WTC11 (cell line): ENCODE measurements at places on chromosomes 1 and 21. TPM values are rescaled to one million over a fixed set of nuclear protein-coding genes. Genes with fewer than 3 reads are reported as not detected.

PCP4 gene
- total RNA-seq, result 1.4 to 2.1 TPM (median 1.6 TPM) in 3 replicates

DNA sequence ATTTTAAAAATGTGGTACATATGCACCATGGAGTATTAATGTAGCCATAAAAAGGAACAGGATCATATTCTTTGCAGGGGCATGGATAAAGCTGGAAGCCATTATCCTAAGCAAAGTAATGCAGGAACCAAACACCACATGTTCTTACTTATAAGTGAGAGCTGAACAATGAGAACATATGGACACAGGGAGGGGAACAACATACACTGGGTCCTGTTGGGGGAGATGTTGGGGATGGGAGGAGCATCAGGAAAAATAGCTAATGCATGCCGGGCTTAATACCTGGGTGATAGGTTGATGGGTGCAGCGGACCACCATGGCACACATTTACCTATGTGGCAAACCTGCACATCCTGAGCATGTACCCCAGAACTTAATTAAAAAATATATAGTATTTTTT lies 352.5 kb upstream of the KAZN start:
- no peak overlapping the region for H3K4me3 ChIP-seq
- no peaks in the 10 kb centered on the region for H3K36me3 ChIP-seq
- H3K27ac ChIP-seq, result no peak overlapping the region
- H3K27me3 ChIP-seq, result no peaks in the 10 kb centered on the region

DNA sequence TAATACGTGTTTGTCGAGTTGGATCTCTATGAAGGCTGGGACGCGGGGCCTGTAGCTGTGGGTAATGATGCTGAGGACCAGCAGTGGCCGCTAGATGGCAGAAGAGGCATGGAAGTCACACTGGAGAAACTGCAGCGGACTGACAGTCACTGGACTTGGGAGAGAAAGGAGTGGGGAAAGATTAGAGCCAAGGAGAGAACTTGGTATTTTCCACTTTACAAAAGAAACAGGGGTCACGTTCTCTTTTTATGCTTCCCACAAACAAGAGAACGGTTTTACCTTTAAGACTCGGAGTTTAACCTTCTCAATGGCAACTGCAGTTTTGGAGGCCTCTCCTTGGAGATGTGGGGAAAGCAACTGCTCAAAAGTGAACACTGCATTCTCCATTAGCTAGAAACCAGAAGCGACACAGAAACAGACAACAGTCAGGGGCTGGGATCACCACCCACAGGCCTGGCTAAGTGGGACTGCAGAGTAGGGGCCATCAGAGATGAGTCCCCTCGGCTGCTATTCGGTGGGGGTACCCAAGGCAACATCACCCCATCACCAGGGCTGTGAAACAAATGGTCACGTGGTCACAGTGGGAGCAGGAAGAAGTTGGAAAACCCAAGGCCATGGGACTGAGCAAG lies 51.1 kb upstream of the EDEM3 start:
- H3K4me1 ChIP-seq, result peaks cover 3% of the 10 kb centered on the region; the same call in 1 of the 2 replicates
- peaks cover under 1% of the 10 kb centered on the region; the same call in 1 of the 2 replicates for H3K36me3 ChIP-seq
- DNase-seq, result peak; percentile 86
- H3K27me3 ChIP-seq, result no peaks in the 10 kb centered on the region
- H3K4me3 ChIP-seq, result no peak overlapping the region

ALPL gene
- 140 to 148 TPM (median 148 TPM) in 3 replicates for total RNA-seq

GRCh38 chr1:203722909-203723308 lies 42.1 kb upstream of the LAX1 start:
- H3K36me3 ChIP-seq, result peaks cover 27% of the 10 kb centered on the region
- H3K27me3 ChIP-seq, result no peaks in the 10 kb centered on the region

DNA sequence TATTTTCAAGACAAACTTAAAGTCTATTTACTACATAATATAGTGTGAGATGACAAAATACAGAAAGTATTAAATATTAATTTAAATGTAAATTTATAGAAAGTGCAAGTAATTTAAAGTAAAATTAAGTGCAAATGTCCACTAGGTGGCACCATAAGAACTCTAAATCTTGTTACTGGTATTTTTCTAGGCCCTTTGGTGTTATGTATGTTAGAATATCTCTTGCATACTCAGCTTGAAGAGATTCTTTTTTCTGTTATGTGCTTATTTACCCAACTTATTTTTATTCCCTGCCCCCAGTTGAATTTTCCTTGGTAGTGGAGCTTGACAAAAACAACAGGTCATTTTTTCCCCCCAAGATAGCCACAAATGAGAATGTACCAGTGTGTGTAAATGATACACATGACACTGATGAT lies 71.5 kb downstream of the RPS6KC1 start:
- no peak overlapping the region for H3K27ac ChIP-seq
- DNase-seq, result no peak
- no peak overlapping the region for H3K4me3 ChIP-seq
- H3K36me3 ChIP-seq, result peaks cover 3% of the 10 kb centered on the region; the same call in 1 of the 2 replicates
- H3K4me1 ChIP-seq, result no peaks in the 10 kb centered on the region
- no peaks in the 10 kb centered on the region for H3K27me3 ChIP-seq

C1orf87 gene
- 0.16 to 0.30 TPM (median 0.22 TPM) in 3 replicates for total RNA-seq

DNA sequence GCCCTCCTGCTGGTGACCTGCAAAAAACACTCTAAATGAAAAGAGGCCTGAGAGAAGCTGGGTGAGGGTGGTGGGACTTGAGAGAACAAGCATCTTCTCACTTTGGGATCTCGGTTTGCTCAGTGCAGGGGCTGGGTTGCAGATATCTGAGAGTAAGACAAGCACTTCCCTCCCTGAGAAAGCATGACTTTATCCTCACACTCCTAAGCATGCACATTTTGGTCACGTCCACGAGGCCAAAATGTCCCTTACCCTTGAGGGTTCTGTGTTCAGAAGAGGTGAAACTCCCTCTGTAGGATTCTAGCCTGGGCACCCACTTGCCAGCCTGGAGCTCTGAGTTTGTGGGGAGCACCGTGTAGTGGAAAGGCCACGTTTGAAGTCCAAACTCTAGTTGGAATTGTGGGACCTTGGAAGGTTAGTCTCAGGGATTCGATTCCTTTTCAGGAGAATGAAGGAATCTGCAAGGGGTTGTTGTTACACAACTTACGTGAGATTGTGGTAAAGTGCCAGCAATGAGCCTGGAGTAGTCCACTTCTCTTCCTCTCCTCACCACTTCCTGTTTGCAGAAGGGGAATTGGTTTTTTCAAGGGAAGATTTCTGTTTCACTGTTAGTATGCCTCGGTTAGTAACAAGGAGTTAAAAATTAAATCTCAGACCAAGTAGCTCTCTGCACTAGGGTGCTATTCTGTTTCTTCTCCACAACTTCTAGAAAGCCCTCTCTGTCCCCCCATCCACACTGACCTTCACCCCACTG lies 3.0 kb downstream of the FCAMR start:
- H3K27ac ChIP-seq, result no peak overlapping the region
- no peak for DNase-seq
- H3K4me3 ChIP-seq, result no peak overlapping the region
- H3K36me3 ChIP-seq, result no peaks in the 10 kb centered on the region
- no peaks in the 10 kb centered on the region for H3K4me1 ChIP-seq

DNA sequence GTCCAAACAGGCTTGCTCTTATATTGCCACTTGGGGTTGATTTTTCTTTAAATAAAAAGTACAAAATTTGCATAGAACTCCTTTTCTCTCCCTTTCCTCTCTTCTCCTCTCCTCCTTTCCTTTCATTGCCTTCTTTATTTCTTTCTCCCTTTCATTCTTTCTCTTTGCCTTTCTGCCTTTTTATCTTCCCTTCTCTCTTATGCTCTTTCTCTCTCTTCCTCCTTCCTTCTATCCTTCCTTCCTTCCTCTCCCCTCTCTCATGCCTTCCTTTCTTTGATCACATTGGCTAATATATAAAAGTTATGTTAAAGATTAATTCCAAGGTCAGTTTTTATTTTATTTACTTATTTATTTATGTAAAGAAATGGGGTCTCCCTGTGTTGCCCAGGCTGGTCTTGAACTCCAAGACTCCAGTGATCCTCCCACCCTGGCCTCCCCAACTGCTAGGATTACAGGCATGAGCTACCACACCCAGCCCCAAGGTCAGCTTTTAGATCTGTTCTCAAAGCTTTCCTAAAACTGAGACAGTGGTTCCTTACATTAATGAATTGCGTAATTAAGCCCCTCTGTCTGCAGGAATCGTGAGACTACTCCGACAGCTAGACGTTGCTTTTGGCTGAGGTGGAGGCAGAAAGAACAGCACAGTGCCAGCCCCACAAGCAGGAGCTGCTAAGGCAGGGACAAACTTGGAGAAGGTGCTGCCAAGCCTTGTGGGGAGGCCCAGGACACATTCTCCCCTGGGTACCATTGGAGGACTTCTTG lies 361.9 kb downstream of the SIPA1L2 start:
- peaks cover 17% of the 10 kb centered on the region for H3K4me1 ChIP-seq
- H3K36me3 ChIP-seq, result no peaks in the 10 kb centered on the region
- H3K27me3 ChIP-seq, result peaks cover 25% of the 10 kb centered on the region
- no peak for DNase-seq

DNA sequence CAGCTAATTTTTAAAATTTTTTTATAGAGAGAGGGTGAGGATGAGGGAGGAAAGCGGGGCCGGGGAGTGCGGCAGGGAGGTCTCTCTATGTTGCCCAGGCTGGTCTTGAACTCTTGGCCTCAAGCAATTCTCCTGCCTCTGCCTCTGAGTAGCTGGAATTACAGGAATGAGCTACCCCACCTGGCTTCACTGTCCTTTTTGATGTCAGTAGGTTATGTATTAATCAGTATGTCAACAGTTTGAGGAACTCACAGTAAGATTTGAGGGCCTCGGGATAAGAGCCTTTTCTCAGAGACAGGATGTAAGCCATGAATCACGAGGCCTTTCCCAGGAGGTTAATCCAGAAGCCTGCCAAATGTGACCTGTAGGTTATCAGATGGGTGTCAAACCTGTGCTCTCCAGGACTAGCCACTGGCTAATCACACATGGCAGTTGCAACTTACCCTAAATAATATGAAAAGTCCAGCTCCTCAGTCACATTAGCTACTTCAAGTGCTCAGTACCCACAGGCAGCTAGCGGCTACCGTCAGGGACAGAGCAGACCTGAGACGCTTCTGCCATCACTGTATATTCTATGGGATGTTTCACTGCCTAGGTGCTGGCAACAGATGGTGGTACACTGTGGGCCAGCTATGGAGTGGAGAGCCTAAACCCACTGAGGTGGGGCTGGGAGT lies 33.1 kb downstream of the TRIM67 start:
- no peaks in the 10 kb centered on the region for H3K4me1 ChIP-seq
- no peak overlapping the region for H3K4me3 ChIP-seq
- H3K27ac ChIP-seq, result no peak overlapping the region
- DNase-seq, result no peak
- no peaks in the 10 kb centered on the region for H3K36me3 ChIP-seq
- peaks cover 68% of the 10 kb centered on the region for H3K27me3 ChIP-seq

- H3K4me1 ChIP-seq, result peaks cover 62% of the 10 kb centered on the region
- no peak overlapping the region for H3K4me3 ChIP-seq
- no peaks in the 10 kb centered on the region; the same call in 1 of the 2 replicates for H3K27me3 ChIP-seq
- no peak for DNase-seq
- peak overlapping the region; percentile 35; the same call in 1 of the 2 replicates for H3K27ac ChIP-seq
- no peaks in the 10 kb centered on the region for H3K36me3 ChIP-seq
Observed at GRCh38 chr1:96520579-96520947, 201.0 kb upstream of the PTBP2 start.

DNA sequence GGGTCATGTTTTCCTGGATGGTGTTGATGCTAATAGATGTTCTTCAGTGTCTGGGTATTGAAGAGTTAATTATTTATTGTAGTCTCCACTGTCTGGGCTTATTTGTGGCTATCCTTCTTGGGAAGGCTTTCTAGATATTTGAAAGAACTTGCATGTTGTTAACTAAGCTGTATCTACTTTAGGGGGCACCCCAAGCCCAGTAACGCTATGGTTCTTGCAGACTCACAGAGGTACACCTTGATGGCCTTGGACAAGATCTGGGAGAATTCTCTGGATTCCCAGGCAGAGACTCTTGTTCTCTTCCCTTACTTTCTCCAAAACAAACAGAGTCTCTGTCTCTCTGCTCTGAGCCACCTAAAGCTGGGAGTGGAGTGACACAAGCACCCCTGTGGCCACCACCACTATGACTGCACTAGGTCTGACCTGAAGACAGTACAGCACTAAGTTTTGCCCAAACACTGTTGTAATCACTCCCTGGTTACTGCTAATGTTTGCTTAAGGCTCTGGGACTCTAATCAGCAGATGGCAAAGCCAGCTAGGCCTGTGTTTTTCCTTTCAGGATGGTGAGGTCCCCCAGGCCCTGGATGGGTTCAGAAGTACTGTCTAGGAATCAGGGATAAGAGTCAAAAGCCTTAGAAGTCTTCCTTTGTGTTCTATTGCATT lies 76.5 kb upstream of the C1orf21 start:
- DNase-seq, result no peak
- no peaks in the 10 kb centered on the region for H3K27me3 ChIP-seq
- H3K27ac ChIP-seq, result no peak overlapping the region
- no peaks in the 10 kb centered on the region for H3K36me3 ChIP-seq
- H3K4me1 ChIP-seq, result peaks cover 5% of the 10 kb centered on the region

DNA sequence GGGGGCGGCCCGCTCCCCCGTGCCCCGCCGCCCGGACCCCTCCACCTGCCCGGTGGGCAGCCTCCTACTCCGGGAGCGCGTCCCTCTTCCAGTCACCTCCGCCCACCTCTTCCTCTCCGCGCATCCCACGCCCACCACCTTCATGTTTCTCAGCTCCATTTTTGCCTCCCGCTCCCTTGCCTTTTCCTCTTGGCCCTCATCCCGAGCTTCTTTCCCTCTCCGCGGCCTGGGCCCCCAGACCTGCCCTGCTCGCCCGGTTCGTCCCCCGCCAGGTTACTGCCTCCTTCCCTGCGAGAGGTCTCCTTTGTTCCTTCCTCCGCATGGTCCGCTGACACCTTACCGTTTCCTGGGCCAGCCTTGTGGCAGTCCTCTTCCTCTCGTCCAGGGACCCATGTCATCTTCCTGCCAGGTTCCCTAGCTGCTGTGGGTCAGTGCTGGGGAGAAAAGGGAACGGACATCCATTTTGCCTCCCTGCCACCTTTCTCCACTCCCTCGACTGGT lies 563 bp downstream of the QSOX1 start:
- DNase-seq, result peak; percentile 34
- H3K4me3 ChIP-seq, result peak overlapping the region; percentile 90
- peaks cover 34% of the 10 kb centered on the region for H3K27me3 ChIP-seq

DNA sequence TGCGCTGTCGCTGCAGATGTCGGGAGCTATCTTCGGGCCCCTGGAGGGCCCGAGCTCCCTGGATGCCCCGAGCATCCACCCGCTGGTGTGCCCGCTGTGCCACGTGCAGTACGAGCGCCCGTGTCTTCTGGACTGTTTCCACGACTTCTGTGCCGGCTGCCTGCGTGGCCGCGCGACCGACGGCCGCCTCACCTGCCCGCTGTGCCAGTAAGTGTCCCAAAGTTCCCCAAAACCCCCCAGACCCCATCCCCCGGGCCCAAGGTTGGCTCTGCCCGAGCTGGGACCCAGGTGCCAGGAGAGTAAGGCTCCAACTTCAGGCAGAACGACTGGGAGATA lies 569 bp downstream of the RNF207 start:
- peaks cover 19% of the 10 kb centered on the region for H3K4me1 ChIP-seq
- H3K27me3 ChIP-seq, result peaks cover 29% of the 10 kb centered on the region
- no peak overlapping the region for H3K27ac ChIP-seq

DNA sequence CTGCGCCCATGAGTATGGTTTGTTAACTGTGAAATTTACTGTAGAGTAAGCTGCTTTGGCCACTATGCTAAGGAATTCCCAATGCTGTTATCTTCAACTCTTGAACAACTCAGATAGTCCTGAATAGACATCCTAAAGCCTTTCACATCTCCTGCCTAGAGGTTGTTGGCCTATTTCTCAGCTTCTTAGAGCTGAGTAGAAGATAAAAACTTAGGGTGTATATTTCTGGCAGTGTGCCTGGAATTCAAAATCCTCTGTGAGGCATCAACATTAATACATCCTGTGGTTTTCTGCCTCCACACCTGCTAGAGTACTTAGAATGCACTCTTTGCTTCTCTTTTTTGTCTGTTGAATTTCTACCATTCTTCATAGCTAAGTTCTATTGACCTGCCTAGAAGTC lies 45.8 kb upstream of the RC3H1 start:
- no peaks in the 10 kb centered on the region for H3K27me3 ChIP-seq
- H3K4me3 ChIP-seq, result no peak overlapping the region
- DNase-seq, result no peak
- no peaks in the 10 kb centered on the region for H3K36me3 ChIP-seq
- no peaks in the 10 kb centered on the region for H3K4me1 ChIP-seq
